ELR (cell line): ENCODE measurements at places on chromosomes 13 and 19.

GRCh38 chr13:34708566-34709313 lies 233.3 kb upstream of the NBEA start:
- no peak for DNase-seq

GRCh38 chr13:113021811-113022210 lies 52.8 kb downstream of the MCF2L start:
- no peak for DNase-seq

GRCh38 chr13:113305208-113305607 lies 8.2 kb downstream of the LAMP1 start:
- peak; percentile 71 for DNase-seq

DNA sequence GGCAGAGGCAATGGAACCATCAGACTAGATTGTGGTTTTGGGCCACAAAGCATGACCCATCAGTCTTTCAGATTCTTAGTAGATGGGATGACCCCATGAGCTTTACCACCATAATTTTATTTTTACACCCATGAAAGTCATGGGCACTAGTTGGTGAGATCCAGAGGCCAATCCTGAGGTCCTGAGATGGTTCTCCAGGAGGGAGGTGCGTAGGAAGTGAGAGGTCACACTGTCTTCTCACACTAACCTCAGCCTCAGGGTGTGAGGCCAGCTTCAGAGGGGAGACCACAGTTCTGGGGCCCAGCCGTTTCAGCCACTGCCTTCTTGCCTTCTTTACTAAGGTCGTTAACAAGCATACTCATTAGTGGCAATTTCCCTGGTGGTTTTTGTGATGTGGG lies 106.4 kb downstream of the AKAP11 start:
- no peak for DNase-seq

GRCh38 chr13:23608701-23609413 lies 38.6 kb downstream of the TNFRSF19 start:
- peak; percentile 85 for DNase-seq

- DNase-seq: no peak
Observed at GRCh38 chr13:96684469-96684868, 309.8 kb downstream of the OXGR1 start.

DNA sequence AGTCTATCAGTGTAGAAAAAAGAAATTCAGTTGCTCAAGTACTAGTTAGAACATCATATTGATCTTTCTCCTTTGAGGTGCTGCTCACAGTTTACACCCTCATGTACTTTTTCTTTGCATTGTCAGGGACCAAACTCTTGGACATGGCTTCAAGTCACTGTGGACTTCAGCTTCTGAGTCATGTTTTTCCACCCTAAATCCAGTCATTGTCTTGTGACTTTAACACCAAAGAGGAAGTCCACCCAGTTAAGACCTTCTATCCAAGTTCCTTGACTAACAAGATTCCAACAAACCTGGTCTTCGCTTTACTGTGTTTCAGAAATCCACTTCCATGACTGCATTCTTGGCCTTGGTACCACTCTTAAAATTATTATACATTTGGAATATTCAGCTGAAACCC lies 206.7 kb upstream of the ARGLU1 start:
- DNase-seq: no peak

- peak; percentile 15 for DNase-seq
Observed at GRCh38 chr13:73440296-73440895, 381.6 kb downstream of the KLF5 start.

GRCh38 chr13:93309886-93310523 lies 83.4 kb downstream of the GPC6 start:
- DNase-seq: peak; percentile 61

DNA sequence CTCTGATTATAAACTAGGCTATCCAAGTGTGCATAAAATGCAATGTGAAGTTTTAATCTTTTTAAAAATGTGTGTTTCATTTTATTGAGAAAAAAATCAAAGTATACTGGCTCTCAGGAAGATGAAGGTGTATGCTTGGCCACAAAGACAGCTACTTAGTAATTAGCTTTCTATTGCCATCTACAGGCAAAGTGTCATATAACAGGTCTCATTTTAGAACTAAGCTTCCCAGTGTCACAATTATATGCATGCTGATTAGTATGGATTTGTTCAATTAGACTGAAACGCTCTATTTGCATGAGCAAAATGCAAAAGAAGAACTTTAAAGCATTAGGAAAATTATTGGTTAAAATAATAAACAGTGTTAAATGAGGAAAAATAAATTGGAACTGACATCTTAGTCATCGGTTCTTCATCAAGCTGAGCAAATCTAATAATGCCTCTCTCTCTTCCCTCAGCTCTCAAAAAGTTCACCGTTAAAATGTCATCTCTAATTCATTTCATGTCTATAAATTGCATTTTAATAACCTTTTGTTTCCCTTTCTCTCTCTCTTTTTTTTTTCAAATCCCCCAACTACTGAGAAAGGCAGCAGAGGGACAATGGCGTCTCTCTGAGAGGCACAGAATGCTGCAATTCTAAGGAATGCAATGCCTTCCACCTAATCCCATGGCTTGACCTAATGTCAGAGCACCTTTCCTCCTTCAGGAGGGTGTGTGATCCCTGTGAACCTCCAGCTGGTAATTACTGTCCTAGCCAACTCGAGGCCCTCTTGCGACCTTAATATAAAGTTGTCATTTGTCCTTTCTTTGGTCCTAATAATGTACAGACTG lies 313.1 kb upstream of the MAB21L1 start:
- peak; percentile 70 for DNase-seq

DNA sequence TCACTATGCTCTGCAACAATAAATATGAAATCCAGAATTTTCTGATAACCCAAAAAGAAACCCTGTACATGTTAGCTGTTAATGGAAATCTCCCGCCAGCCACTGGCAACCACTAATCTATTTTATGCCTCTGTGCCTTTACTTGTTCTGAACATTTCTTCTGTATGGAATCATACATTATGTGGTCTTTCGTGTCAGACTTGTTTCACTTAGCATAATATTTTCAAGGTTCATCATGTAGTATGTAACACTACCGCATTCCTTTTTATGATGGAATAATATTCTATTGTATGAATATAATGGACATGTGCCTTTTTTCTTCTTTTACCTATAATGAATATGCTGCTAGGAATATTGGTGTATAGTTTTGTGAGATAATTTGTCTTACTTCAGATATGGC lies 1123.3 kb downstream of the EFNB2 start:
- DNase-seq: no peak

- no peak for DNase-seq
Observed at GRCh38 chr13:66809485-66809884, 420.7 kb downstream of the PCDH9 start.

- peak; percentile 86 for DNase-seq
Observed at GRCh38 chr19:7928741-7929701, 3.1 kb upstream of the CTXN1 start.

DNA sequence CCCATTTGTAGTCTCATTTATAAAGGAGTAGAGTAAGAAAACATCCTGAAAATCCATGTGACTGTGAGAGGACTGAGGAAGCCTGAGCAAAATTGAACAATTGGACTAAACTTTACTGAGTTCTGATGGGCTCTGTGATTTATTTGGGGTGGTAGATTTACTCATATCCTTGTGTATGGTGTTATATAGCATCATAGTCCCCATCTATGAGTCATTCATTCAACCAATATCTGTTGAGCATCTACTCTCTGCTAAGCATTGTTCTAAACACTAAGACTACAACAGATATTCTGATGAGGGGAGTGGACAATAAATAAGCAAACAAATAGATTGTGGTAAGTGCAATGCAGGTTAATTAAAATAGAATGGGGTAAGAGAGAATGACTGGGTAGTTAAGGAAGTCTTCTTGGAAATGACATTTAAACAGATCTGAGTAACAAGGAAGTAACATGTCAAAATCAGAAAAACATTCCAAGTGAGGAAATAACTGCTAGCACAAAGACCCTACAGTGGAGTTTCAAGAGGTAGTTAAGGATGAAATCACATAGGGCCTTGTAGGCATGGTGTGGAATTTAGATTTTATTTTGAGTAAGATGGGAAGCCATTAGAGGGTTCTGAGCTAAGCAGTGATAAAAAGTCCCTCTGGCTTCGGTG lies 36.3 kb upstream of the MLNR start:
- peak; percentile 55 for DNase-seq

DNA sequence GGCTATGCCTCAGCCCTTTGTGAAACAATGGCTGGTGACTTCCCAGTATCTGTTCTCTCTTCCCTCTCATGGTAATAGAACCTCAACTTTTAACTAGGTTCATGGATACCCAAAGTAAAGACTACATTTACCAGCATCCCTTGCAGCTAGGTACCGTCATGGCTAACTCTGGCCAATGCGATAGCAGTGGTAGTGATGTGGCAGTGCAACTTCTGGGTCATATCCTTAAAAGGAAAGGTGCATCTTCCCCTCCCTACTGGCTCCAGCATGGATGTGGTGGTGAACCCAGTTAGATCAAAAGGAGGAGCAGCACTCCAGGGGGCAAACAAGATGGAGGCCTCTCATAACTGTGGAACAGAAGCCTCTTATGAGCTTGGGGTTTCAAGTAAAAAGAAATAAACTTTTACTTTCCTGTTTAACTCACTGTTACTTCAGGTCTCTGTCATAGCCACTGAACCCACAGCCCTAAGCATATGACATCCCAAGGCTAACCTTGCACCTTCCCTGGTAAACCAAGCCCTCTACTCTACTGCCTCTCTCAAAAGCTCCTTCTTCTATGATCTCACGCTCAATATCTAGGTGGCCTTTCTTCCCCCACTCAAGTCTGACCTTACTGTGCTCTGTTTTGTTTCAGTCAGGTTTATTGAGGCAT lies 104.4 kb downstream of the DOCK9 start:
- DNase-seq: no peak

- DNase-seq: peak; percentile 52
Observed at GRCh38 chr13:97853550-97853949, 99.9 kb upstream of the IPO5 start.

DNA sequence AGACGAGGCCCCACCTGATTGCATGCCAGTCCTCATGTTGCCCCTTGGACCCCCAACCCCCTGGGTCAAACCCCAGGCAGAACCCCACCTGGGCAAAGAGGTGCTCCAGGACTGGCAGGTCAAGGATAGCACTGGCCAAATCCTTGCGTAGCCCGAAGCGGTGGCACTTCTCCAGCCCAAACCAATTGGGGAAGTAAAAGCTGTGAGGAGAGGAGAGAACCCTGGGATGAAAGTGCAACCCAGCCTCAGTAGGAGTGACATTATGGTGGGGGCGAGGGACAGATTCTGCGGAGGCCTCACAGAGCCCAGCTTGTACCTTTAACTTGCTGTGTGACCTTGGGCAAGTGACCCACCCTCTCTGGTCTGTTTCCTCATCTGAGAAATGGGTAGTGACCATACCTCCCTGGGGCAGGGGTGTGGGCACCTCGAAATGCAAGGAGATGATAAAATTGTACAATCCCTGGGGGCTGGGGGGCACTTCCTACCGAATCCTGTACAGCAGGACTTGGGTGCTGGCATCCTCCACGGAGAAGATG lies 4.4 kb downstream of the JAK3 start:
- no peak for DNase-seq

DNA sequence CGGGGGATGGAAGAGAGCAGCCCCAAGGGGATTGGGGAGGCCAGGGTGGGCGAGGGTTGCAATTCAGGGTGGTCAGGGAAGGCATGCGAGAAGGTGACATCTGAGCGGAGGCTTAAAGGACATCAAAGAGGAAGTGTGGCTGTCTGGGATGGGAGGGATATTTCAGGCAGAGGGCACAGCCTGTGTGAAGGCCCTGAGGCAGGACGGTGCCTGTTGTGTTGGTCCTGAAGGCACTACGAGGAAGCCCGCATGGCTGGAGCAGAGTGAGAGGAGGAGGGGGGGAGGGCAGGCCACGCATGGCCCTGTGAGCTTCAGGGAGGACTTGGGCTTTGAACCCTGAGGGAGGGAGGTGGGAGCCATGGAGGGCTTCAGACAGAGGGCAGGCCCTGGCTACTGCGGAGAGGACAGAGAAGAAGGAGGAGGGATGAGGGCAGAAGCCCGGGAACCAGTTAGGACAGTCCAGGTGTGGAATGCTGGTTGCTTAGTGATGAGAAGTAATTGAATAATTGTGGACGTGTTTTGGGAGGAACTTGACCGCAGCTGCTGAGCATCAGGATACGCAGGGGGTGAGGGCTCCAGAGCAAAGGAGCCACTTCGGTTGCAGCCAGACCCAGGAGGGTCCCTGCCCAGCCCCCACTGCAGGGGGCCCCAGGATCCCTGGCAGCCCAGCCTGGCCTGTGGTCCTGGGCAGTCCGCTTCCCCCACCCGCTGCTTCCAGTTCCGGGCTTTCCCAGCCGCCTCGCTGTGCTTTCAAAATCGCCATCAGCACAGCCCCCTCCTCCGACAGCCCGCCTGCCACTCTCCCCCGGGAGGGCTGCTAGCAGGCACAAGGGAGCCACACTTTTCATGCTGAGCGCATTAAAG lies 6.2 kb downstream of the TLE6 start:
- no peak for DNase-seq

DNA sequence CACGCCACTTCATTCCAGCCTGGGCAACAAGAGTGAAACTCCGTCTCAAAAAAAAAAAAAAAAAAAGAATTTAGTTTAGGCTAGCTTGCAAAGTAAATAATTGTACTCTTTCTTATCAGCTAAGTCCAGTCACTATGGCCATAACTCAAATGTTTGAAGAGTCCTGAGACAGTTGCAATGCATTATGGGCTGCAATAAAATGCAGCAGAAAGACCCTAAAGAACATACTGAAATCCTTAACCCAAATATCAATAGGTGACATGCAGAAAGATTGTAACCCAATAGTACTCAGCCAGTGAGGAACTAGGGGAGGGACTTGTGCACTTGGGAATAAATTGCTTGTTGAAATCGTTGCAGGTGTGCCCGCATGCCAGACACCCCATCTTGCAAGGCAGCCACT lies 20.9 kb upstream of the FFAR2 start:
- no peak for DNase-seq

- no peak for DNase-seq
Observed at GRCh38 chr19:53596056-53596455, 35.7 kb upstream of the DPRX start.

- peak; percentile 86 for DNase-seq
Observed at GRCh38 chr13:35475212-35475959, 1.1 kb downstream of the MAB21L1 start.

DNA sequence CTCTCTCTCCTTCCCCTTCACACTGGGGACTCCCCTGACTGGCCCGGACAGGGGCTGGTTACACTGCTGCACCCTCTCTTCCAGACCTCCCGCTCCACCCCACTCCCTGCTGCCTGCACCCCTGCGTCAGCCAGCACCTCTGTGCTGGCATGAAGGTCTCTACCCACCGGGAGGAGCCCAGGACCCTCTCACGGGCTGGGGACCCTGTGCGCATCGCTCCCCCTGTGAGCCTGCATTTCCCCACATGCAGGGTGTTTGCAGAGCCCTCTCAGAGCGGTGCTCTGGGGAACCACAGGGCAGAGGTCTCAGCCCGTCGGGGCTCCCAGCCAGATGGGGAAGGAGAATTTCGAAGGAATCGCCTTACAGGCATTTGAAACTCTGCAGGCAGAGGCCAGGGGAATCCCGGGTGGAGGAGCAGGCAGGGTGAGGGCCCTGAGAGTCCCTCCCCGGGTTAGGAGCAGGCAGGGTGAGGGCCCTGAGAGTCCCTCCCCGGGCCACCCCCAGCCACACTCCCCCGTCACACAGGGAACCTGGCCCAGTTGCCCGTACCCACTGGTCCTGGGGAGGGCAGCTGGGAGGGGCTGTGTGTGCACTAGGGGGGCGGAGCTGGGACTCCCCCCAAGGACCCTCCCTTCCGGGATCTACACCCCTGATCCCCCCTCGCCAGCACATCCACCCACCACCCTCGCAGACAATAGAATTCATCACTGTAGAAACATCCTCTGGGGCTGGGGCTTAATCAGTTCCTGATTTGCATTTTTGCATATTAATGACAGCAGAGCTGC lies 16.3 kb upstream of the TCF3 start:
- DNase-seq: peak; percentile 29

GRCh38 chr19:3698974-3699740 lies 1.1 kb downstream of the PIP5K1C start:
- DNase-seq: peak; percentile 63

GRCh38 chr19:750640-751423 lies at the start of gene MISP:
TSS of gene MISP (plus strand) at chr19:751112. CDS start at chr19:756947, 5,835 bp downstream.
- no peak for DNase-seq
